ENCODE measurements at places on chromosomes 4 and X.

GRCh38 chrX:39791691-39792090 is 306.1 kb downstream of the BCOR start:
- DNase-seq: no peak

- DNase-seq: no peak
Measured at GRCh38 chrX:73134741-73135140, 55.4 kb upstream of the PABPC1L2A start.

GRCh38 chr4:109979920-109980717 is 67.4 kb downstream of the EGF start:
- DNase-seq: peak; percentile 62

DNA sequence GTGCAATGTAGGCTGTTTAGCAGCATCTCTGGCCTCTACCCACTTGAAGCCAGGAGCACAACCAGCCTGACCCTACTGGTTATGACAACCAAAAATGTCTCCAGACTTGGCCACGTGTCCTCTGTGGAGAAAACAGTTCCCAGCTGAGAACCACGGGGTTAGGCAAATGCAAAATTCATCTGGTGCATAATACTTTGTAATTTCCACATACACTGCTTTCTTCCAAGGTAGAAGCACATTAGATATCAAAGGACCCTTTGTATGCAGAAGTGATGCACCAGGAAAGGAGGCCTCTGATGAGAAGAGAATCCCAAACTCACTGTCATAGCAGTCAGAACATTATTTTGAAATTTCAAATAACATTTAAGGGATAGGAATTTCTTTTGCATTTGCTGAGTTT is 26.3 kb downstream of the MFAP3L start:
- DNase-seq: no peak

- no peak for DNase-seq
Measured at GRCh38 chr4:181693517-181693916, 549.7 kb upstream of the TENM3 start.

DNA sequence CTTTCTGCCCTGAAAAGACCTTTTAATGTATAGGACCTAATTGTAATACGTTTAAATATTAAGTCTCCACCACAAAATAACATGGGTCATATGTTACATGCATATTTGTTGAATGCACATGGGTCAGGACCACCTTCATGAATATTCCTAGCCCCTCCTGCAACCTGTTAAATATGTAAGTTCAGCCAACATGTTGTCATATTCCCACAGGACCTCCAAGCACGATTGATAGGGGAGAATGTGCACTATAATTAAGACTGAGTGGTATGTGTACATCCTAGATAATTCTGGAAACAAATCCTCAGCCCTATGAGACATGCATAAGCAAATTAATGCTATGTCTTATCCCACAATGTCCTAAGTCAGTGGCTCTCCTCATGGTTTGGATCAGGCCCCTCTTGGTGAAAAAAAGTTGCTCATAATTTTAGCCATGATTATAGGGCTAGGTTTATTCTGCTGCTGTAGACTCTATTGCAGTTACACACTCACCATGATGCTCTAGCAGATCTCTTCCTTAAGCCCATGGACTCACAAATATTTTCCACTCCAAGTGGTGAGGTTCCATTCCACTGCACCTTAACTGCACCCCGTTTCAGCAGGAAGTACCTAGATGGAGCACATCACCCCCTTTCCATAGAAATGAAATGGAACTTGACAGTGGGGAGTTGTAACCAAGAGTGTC is 10.2 kb downstream of the TIGD2 start:
- DNase-seq: no peak

- no peak for DNase-seq
Measured at GRCh38 chrX:108348525-108348924, 89.7 kb downstream of the COL4A6 start.

DNA sequence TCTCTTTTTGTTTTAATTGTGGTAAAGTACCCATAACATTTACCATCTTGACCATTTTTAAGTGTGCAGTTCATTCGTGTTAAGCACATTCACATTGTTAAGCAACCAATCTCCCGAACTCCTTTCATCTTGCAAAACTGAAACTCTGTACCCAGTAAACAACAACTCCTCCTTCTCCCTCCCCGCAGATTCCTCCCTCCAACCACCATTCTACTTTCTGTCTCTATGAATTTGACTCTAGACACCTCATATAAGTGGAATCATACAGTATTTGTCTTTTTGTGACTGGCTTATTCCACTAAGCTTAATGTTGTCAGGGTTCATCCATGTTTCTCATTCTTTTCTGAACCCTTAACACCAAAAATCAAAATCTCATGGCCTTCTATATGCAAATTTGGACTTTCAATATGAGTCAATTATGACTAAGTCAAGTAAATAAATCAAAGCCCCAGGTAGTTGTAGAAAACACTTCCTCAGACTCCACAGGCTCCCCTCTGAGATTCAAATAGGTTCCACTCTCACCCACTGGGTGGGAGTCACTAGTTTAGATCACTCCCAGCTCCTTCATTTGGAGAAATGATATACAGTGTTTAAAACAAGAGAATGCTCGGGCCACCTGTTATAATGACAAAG is 9.8 kb upstream of the RTL5 start:
- DNase-seq: no peak

- no peak for DNase-seq
Measured at GRCh38 chr4:143260750-143261149, 75.9 kb upstream of the GAB1 start.

GRCh38 chr4:133152831-133153481 is 3.9 kb downstream of the PCDH10 start:
- peak; percentile 53 for DNase-seq

- DNase-seq: peak; percentile 65
Measured at GRCh38 chrX:97238632-97239031, 354.9 kb downstream of the RPA4 start.

- DNase-seq: no peak
Measured at GRCh38 chrX:75084757-75085156, 71.3 kb downstream of the ABCB7 start.

DNA sequence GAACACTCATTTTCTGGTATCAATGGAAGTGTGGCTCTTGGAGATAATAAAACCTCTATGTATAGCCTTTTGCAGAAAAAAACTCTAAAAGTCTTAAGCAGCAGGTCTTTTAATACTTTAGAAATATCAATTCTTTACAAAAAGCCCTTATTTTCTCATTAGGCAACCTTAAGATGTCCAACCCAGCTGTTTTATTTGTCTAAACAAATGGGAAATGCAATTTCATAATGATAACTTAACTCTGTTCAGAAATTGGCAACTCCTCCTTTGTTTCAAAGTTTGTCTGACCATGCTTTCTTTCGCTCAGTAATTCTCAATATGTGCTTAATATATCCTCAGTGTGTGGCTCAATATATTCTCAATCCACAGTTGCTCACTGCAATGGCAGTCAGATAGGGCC is 196.5 kb upstream of the VEGFC start:
- DNase-seq: no peak

GRCh38 chrX:131084145-131084544 is 26.0 kb downstream of the ARHGAP36 start:
- no peak for DNase-seq

DNA sequence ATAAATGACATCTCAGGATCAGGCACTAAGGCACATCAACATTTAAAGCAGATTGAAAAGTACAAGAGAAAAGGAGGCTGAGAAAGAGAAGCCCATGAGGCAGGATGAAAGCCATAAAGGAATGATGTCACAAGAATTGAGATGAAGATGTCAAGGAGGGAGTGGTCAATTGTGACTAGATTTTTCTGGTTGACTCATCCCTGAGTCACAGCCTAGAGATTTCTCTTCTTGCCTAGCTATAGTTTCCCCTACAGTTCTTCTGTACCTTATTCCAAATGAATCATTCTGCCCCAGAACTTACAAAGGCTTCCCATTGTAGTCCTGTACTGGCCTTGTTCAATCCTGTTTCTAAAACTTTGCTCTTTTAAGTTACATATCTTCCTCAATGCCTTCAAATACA is 3.4 kb upstream of the USP53 start:
- peak; percentile 94 for DNase-seq

DNA sequence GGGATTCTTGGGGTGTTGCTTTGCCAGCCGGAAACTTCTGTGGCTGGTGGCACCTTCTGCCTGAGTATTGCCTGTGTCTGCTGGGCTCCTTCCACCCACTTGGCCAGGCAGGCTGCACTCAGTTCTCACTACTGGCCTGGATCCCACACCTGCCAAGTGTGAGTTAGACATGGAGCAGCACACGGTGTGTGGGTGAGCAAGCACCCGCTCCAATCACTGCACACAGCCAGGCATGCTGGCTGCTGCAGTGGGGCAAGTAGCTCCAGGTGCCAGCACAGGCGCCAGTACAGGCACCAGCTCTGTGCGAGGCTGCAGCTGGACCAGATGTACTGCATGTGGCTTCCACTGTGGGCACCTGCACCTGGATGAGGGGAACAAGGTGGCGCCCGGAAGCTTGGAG is 23.9 kb downstream of the DCUN1D4 start:
- DNase-seq: no peak

DNA sequence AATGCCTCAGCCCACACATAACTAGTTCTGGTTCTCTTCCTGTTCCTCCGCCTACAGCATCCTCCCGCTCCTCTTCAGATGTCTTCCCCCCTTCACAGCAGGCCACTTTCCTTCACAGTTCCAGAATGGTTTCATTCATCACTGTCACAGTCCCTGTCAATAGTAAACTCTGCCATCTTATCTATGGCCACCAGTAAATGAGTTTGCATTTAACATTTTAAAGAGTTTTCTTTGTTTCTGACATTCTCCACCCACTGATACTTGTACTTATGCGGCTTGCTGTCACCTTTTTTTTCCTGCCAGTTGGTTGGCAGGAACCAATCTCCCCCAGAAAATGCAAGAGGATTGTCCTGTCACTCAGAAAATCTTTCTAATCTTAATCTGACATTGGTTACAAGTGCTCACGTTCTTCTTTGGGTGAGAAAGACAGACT is 114.1 kb downstream of the GLUD2 start:
- no peak for DNase-seq

DNA sequence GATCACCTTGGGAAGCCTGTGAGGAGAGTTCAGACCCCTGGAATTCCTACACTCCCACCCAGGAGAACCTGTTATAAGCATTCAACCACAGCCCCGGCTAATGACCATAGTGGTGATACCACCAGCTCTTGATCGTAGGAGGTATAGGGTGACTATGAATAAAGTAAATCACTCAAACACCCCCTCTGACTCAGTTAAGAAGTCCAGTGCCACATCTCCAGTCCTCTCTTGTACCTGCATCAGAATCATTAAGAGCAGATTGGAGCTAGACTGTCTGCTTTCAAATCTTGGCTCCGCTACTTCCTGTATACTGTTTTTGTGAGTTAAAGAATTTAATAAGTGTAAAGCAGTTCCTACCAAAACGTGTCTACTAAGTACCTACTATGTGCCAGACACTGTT is 565.1 kb upstream of the DIPK2B start:
- DNase-seq: peak; percentile 30

DNA sequence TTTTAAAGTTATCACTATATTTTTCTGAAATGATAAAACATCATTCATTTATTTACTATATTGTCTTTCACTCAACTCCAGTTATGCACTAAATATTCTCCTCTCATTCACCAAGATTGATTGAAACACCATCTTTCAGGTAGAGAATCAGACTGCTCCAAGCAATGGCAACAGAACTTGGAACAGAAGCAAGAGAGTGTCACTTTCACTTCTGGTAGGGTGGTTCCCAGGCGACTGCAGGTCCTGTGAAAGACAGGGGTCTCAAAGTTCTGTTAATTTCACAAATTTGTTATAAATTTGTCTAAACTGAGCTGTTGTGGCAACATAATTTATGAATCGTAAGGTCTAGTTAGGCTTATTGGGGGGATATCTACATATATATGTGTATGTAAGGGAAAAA is 47.8 kb downstream of the RHOH start:
- no peak for DNase-seq

DNA sequence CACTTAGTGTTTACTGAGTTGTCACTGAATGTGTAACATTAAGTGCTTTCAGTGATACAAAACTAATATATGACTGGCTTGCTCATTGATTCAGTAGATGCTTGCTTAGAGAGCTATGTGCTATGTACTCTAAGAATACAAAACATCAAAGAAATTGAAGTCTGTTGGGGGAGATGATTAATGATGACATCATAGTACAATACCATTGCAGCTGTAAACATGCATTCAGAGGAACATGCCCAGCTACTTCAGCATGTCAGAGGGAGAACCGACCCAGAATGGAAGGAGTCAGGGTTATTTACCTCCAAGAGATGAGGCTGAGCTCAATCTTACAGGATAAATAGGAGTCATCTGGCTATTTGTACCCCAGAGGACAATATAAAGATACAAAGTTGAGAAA is 290.8 kb downstream of the TENM3 start:
- peak; percentile 28 for DNase-seq

GRCh38 chr4:185800266-185800945 is 11.6 kb downstream of the SORBS2 start:
- DNase-seq: no peak

DNA sequence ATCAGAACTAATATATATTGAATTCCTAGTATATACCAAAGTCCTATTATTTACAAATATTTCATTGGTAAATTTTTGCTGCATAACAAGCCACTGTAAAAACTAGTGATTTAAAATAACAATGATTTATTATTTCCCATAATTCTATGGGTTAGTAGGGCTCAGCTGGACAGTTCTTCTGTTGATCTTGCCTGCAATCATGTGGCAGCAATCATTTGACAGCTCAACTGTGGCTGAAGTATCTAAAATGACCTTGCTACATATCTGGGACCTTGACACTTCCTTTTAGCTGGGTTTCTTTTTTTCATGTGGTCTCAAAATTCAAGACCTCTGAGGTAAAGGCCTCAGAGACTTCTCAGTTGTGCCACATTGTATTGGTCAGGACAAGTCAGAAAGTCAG is 598.5 kb upstream of the PITX2 start:
- no peak for DNase-seq

DNA sequence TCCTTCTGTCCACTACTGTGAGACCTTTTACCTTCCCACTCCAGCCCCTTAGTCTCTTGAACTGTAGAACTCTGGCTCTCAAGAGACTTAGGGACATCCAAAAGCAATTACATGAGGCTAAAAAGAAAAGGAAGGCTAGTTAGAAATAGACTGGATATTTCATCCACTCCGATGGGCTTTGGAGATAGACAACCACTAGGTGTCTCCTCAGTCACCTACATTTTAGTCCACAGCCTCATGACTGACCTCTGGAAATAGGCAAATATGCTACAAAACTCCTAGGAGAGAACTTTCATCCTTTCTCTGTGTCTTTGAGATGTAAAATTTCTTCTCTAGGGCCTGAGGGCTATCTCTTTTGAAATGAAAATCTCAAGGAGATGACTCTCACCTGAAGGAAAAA is 45.1 kb upstream of the LAMP2 start:
- DNase-seq: peak; percentile 22

GRCh38 chr4:76233083-76233482 is 18.4 kb upstream of the FAM47E start:
- no peak for DNase-seq

DNA sequence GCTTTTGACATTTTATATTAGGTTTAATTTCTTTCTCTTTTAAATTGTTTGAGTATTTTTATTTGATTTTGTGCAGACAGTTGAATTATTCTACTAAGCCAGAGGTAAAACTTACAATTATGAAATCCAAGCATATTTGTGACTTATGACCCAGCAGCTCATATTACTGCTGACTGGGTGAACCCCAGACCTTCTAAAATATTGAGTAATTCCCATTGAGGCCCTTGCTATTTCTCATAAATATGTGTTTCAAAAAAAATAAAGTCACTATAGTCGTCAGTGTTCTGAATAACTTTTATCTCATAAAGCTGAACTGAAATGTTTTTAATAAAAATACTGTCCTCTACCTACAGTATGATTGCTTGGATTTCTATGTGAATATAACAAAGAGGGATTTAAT is 303.1 kb downstream of the IQCM start:
- DNase-seq: no peak

GRCh38 chr4:6542951-6543350 is 32.0 kb upstream of the MAN2B2 start:
- no peak for DNase-seq
